NCI-H1092 (cell line): ENCODE measurements at places on chromosomes 2 and 18.

GRCh38 chr2:219611866-219612576 lies 14.4 kb downstream of the STK11IP start:
- DNase-seq, result no peak

GRCh38 chr2:214591366-214591765 lies 180.5 kb downstream of the VWC2L start:
- no peak for DNase-seq

GRCh38 chr2:116319935-116320334 lies 1494.6 kb upstream of the DDX18 start:
- DNase-seq, result no peak

DNA sequence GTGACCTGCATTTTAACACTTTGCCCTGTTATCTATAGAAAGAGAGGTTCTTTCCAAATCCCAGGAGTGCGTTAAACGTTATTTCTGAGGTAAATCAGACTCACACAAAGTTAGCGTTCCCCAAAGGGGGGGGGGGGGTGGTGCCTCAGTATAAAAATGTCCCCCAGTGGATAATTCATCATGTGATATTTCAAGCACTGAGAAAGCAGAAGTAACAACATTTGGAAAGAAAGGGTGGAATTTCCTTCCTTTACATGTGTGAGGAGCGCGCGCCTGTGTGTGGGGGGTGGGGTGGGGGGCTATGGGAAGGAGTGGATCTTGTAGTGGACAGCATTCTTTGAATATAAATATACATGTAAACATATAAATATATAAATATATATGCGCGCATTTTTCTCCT lies 630.9 kb downstream of the NYAP2 start:
- DNase-seq, result no peak

- no peak for DNase-seq
Measured at GRCh38 chr2:119116411-119117295, 41.9 kb downstream of the C1QL2 start.

- no peak for DNase-seq
Measured at GRCh38 chr2:97210325-97210724, 97.4 kb downstream of the ANKRD36 start.
